ENCODE measurements at places on chromosomes 7 and 10.

GRCh38 chr7:8382004-8382730 is 51.2 kb upstream of the NXPH1 start:
- no peak for DNase-seq

- no peak for DNase-seq
Measured at GRCh38 chr10:101292194-101293006, 61.6 kb upstream of the BTRC start.

GRCh38 chr10:35643151-35644049 is 1.3 kb upstream of the FZD8 start:
- no peak for DNase-seq

DNA sequence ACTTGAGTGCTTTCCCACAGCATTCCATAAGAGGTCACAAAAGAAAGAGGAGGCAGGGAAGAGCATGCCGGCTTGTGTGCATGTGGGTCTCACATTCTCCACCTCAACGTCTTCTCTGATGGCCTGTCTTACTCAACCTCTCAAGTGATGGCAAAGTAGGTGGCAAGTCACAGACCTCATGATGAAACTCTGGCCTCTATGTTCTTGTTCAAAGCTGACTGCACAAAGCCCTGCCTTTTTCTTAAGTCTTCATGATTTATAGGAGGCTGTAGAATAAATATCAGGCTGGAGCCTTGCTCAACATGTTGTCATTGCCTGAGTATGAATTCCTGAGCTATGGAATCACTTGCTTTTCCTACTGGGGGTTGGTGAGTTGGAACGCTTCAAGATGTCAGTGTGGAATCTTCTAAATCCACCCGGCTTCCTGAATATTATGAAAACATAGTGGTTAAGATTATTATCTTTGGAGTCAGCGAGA is 213.6 kb upstream of the INHBA start:
- DNase-seq: peak; percentile 99

GRCh38 chr7:73520673-73521635 is 1.1 kb downstream of the BAZ1B start:
- DNase-seq: no peak

DNA sequence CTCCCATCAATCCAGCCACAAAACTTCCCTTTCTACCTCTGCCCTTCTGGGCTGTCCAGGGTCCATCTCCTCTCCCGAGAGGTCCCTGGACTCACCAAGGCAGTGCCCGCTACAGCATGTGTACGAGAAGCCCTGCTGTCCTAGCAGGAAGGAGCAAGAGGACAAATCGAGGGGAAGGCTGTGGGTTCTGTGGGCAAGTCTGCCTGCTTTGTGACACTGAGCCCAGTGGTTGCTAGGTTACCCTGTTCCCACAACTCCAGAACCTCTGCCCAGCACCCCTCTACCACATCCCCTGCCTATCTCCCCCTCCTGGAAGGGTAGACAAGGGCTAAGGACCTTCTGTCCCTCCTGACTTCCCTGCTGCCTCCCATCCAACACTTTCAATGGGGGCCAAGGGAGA is at the start of gene TBATA:
TSS of gene TBATA (minus strand) at position 188 of the 400 bp plus-strand sequence. CDS start 1,998 bp downstream, outside the sequence.
- DNase-seq: no peak

DNA sequence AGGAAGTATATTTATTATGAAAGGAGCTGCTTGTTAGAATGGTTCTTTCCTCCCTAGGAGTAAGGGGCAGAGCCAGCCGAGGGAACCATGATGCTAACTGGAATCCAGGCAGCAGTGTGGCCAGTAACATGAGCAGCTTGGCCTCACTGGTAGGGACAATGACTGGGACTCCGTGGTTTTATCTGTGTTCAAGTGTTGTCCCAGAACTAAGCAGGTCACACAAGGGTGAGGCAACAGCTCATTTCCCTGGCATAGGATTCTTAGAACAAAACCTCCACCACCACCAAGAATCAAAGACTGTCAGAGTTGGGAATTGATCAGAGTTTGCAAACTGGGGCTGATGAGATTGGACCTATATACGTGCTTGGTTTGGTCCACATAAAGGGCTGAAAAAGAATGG is 138.9 kb upstream of the COBL start:
- no peak for DNase-seq

GRCh38 chr10:72344932-72345331 is 9.8 kb downstream of the DNAJB12 start:
- DNase-seq: no peak

GRCh38 chr10:114487815-114488536 is 83.7 kb upstream of the AFAP1L2 start:
- no peak for DNase-seq

GRCh38 chr7:147798001-147798400 is 792.6 kb upstream of the C7orf33 start:
- DNase-seq: peak; percentile 5

DNA sequence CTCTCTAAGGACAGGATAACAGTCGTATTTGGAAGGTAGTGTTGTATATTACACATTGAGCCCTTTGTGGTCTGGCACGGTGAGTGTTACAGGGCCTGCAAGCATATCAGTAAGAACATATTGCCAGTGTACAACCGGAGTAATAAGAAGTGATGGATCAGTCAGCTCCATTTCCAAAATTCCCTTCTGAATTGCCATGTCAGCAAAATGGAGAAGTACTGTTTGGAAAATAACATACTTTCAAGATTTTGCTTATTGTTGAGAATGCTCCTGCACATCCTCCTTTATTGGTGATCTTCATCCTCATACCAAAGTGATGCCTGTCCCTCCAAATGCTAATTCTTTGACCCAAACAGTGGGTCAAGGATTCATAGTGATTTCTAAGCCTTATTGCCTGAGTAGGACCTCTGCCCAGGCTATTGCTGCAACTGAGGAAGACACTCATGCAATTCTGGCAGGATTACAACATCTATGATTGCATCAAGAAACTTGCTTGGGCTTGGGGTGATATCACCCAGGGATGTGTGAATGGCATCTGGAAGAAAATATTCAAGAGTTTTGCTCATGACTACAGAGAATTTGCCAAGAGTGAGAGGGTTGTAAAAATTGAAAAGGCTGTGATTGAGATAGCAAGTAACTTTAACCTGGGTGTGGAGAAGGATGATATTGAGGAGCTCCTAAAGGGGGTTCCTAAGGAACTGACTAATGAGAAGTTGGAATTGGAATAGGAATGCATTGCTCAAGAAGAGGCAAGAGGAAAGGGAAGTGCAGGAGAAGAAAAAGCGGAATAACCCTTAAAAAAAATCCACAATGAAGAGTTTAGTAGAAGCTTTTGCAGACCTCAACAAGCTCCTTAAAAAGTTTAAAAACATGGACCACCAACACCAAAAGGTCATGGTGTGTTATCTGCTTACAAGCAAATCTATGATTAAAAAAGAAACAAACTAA is 452.2 kb upstream of the SORCS1 start:
- peak; percentile 6 for DNase-seq

DNA sequence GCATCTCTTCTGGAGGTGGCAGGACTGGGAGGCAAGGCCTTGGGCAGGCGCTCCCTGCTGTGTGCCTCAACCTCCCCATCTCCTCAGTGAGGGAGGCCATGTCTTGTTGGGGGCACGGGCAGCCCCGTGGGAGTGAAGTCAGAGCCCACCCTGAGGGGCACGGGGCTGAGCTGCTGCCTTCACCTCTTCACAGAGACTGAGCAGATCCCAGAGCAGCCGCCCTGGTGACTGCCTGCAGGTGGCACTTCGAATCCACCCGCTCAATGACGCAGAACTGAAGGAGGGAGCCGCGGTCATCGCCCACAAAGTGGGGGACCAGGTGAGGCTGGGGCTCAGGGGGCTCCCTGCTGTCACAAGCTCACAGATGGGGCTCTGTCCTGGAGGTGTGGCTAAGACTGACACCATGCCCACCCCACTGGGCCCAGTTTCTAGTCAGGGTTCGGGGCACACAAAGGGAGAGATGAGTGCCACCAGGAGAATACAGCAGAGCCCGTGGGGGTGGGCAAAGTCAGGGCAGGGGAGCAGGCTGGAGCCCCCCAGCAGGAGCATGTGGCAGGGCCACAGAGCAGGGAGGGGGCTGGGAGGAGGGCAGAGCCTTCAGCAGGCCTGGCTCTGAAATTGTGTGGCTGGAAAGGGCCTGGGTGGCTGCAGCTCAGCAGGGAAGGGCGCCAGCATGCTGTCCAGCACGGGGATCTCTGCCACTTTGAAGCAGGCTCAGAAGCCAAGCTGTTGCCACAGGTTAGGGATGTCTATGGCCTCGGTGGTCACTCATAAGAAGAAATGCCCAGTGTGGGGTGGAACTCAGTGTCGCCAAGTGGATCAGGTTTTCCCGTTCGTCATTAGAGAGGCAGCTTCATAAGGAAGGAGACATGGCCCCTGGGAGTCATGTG is 18.8 kb upstream of the CHST12 start:
- DNase-seq: no peak

- DNase-seq: no peak
Measured at GRCh38 chr7:18927134-18927533, 190.3 kb downstream of the TWIST1 start.

DNA sequence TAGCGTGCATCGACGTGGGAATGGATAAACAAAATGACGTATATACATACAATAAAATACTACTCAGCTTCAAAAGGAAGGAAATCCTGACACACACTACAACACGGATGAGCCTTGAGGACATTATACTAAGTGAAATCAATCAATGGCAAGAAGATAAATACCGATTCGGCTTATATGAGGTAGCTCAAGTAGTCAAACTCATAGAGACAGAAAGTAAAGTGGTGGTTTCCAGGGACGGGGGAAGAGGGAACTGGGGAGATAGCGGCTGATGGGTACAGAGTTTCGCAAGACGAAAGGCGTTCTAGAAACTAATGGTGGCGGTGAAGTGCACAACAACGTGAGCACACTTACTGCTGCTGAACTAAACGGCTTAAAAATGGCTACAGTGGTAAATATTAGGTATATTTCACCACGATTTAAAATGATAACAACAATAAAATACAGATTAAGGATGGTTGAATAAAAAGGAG is 516.7 kb downstream of the PARD3 start:
- no peak for DNase-seq

DNA sequence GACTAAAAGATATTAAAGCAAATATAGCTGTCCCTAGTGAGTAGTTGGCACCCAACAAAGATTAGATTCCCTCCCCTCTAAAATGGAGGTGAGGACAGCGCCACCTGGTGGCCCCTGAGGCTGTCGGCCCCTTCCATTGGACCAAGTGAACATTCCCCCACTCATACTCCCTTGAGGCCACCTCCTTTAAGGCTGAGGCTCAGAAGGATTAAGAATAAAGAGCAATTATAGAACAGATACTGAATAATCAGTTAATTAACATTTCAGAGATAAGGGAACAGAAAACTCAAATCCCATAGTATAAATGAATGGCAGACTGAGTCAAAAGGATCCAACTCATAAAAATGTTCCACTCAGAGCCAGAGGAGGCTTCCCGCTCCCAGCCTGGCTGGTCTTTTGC is 130.4 kb upstream of the GHITM start:
- DNase-seq: no peak

GRCh38 chr10:127524908-127525665 is 24.0 kb upstream of the NPS start:
- no peak for DNase-seq

GRCh38 chr7:15764010-15764409 is 77.5 kb upstream of the MEOX2 start:
- no peak for DNase-seq

DNA sequence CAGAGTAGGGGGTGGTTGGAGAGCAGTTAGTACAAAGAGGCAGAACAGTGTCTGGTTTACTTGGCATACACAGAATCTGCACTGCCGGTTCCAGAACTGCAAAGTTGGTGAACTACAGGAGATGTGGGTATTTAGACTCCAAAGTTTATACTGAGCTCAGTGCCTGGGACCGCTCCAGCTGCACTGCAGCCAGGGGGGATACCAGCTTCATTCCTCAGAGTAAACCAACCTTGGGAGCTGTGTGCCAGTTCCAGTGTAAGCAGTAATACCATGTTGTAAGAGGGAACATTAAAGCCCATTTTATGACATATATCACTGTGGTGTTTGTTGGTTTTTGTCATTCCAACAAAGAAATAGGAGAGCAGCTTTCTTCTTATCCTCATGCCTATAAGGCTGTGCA is 23.4 kb downstream of the LOXL4 start:
- no peak for DNase-seq

GRCh38 chr7:36287371-36288241 is 102.1 kb upstream of the ANLN start:
- DNase-seq: no peak

GRCh38 chr10:88810196-88810961 is 7.8 kb downstream of the LIPM start:
- DNase-seq: peak; percentile 32

DNA sequence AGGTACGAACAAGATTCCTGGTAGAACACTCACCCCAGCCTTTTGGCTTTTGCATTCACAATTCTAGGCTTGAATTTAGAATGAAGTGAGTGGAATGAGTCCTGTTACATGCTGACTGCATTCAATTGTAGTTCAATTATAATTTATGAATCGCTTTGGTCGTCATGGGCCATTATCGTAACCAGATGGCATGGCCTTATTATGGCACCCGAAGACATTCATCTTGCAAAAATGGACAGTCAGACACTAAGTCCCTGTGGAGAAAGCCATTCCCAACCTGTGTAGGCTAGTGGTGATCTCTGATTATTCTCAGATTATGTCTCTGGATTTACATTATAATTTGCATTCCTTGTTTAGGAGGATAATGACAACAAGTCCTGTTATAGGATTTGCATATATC is 292.4 kb upstream of the NPSR1 start:
- DNase-seq: no peak

DNA sequence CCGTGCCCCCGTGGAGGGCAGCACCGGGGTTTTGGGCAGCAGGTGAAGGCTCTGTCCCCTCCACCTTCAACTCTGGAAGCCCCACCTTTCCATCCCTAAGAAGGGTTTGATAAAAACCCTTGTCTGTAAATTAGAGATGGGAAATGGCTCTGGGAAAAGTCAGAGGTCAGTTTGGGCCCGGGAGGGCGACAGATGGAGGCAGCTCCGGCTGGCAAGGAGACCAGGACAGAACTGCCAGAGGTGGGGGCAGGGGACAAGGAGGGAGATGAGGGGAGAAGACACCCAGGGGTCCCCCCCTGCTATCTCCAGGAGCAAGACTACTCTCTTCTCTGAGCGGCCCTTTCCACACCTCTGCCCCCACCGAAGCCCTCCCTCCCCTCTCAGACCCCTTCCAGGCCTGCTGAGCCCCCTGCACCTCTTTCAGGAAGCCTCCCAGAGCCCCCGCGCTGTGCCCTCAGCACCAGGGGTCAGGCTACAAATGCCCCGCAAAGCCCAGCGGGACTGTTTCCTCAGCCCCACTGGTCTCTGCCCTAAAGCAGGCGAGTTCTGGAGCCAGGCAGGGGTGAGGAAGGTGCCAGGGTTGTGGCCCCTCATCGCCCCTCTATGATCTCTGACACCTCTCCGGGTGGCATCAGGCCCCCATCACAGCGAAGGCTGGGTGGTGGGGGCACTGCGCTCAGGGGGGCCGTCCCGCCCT is 980 bp upstream of the SH2B2 start:
- no peak for DNase-seq

DNA sequence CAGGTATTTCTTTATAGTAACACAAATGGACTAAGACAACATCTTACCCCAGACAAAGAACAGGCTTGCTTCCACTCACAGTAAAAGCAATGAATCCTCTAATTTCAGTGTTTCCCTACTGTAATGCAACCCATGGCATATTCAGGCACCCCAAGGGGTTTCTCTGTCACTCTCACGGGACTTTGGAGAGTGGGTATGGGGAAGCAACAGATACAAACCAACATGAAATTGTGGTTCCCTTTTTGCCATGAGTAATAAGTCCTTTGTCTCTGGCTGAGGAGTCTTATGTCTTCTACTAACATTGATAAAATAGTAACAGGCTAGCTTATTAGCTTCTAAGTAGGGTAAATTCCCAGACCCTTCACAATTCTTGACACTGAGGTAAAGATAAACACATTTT is 51.4 kb upstream of the AOAH start:
- no peak for DNase-seq

Measured in fibroblast of skin of left quadriceps (primary cell).